Caco-2 (cell line): ENCODE measurements at places on chromosomes 3 and 15. TPM values are rescaled to one million over a fixed set of nuclear protein-coding genes. Genes with fewer than 3 reads are reported as not detected.
A peak's percentile ranks its signal among the peaks of the same experiment; 100 is the strongest.

DNA sequence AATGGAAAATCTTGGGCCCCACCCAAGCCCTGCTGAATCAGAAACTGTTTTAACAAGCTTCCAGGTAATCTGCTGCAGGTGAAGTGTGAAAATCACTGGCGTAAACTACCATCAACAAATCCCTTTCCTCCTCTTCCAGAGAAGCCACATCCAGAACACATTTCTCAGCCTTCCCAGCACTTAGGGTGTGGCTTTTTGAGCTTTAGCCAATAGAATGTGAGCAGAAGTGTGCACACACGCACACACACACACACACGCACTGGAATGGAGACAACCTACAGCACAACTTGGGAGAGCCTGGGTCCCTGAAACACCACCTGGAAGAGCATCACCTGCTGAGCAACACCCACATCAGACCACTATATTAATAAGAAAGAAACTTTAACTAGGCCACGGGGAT lies 98.6 kb downstream of the OSBPL10 start:
- peak; percentile 9 for DNase-seq

DNA sequence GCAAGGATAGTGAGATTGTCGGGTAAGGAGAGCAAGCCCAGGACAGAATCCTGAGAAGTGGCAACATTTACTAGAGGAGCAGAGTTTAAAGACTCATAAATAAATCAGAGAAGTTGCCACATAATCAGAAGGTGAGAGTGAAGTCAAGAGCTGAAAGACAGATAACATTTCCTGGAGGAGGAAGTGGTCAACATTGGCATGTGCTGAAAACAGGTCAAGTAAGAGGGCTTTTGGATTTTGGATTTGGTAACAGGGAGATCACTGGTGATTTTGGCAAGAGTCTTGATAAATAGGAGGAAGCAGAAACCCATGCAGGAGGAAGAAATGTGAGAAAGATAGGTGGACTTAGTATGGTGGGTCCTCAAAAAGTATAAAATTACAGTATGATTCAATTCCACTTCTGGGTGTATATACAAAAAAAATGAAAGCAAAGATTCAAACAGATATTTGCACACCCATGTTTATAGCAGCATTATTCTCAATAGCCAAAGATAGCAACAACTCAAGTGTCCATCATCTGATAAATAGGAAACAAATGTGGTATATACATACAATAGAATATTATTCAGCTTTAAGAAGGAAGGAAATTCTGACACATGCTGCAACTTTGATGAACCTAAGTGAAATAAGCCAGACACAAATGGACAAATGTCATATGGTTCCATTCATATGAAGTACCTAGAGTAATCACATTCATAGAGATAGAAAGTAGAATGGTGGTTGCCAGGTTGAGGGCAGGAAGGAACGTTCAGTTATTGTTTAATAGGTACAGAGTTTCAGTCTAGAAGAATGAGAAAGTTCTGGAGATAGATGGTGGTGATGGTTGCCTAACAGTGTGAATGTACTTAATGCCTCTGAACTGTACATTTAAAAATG lies 27.3 kb upstream of the MBNL1 start:
- DNase-seq, result no peak

- DNase-seq, result no peak
These were observed 38.9 kb downstream of the IL17RD start for GRCh38 chr3:57126244-57126643.

DNA sequence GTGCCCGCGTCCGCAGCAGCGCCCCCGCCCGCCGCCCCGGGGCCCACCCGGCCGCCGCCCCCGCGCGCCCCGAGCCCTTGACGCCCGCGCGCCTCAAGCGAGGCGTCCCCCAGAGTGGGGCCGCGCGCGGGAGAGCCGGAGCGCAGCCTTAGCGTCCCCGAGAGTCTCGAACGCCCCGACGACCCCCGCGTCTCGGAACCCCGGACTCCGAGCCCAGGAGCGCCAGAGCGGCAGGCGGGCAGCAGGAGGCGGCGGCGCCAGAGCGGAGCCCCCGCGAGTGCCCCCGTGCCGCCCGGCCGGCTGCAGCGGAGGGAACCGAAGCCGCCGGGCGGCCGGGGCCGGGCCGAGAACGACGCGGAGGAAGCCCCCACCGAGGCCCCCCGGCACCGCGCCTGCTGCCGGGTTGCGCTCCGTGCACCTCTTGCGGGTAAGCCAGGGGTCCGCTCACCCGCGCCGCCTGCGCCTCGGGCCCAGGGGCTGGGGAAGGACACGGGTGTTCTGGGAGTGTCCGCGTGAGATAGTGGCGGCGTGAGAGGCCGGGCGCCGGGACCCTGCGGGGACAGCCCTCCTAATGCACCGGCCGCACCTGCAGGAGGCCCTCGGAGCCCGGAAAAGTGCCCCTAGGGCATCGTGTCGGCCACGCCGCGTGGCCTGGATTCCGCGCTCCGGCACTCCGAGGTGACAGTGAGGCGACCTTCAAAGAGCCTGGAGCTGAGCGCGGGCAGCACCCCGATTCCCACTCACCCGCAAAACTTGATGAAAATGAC lies 52.0 kb upstream of the ULK4 start:
- DNase-seq, result no peak

DNA sequence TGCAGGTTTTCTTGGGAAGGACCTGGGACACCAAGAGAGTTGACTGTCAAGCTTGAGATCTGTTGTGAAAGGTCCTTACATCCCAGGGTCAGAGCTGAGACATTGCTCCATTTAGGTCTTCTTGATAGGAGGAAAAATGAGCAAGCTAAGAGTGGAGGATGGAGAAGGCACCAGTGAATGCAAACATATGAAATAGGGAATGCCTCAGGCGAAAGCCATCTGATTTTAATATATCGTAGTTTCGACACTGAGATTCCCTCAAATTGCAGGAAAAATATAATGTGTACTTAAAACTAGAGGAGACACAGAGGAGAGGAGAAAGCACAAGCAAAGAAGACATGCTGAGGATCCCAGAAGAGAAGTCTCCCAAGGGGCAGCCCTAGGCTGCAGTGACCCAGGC lies 85.5 kb downstream of the TM4SF4 start:
- DNase-seq, result no peak

DNA sequence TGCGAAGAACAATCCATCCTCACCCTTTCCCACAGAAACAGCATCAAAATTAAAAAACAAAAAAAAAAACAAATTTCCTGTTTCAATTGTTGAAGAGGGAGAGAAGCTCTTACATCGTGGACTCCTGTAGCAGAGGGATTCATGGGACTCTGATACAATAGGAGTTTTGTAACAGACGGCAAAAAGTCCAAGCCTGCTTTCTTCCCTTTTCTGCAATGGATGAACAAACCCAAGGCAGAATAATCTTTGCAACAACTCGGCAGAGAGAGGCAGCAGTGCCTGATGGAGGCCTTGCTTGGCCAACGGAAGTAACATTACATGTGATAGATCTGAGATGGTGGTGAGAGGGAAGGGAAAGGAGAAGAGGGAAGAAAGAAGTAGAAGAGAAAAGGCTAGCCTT lies 26.9 kb downstream of the CCR4 start:
- no peak for DNase-seq

DNA sequence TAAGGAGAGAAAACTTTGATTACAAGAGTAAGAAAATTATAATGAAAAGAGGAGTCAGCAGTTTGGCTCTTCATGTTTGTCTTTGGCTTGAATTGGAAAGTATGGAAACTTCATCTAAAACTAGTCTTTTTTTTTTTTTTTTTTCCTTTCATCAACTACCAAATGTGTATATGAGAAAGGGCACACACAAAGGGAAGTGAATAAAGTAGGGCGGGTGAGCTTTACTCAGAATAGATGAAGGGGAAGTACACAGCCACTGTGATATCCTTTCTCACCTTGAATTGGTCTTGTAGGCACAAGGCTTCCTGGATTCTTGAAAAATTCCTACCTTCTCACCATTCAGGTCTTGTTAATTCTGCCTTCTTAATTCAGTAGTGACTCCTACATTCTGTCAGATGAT lies 652.3 kb upstream of the KCNMB2 start:
- DNase-seq, result no peak

GRCh38 chr3:152258448-152259393 lies 10.0 kb upstream of the MBNL1 start:
- DNase-seq, result peak; percentile 46

DNA sequence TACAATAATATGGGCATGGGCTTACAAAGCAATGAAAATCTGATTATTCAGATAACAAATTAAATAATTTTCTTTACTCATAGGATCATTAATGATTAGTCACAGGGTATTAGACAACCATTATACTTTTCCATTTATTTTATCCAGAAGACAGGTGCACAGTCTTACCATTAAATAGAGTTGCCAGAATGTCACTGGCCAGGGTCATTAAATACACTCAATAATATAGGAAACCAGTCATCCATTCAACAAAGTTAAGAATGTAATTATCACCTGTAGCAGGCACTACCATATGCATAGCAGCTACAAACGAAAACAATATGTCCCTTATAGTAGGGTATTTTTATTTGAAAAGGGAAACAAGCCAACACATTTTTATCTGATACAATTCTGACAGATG lies 16.1 kb downstream of the ROBO1 start:
- DNase-seq, result no peak

- no peak for DNase-seq
These were observed 308.5 kb upstream of the ROPN1 start for GRCh38 chr3:124300416-124300815.

DNA sequence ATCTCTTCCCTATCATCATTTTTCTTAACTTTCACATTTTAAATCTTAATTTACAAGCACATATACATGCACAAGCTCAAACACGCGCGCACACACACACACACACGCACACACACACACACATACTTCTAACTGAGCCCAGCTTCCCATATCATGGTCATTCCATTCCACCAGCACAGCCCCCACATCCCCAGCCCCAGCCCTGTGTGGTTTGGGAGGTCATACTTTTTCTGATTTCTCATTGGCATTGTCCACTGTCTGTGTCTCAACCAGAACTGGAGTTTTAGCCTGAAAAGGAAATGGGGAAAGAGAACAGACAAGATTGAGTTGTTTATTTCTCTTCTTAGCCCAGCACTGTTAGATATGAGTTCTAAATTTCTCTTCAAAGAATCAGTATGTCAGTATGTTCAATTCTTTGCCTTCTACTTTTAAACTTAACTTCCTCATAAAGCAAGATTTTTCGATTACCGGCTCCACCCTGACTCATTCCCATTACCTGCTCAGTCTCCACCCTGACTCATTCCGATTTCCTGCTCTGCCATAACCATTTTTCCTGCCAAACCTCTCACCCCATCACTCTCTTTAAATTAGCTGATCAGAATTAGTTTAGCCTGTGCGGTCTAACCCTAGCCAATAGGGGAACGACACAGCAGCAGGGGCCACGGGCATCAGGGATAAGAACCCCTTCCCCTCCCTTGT lies 6.4 kb downstream of the IQCF1 start:
- DNase-seq, result no peak

DNA sequence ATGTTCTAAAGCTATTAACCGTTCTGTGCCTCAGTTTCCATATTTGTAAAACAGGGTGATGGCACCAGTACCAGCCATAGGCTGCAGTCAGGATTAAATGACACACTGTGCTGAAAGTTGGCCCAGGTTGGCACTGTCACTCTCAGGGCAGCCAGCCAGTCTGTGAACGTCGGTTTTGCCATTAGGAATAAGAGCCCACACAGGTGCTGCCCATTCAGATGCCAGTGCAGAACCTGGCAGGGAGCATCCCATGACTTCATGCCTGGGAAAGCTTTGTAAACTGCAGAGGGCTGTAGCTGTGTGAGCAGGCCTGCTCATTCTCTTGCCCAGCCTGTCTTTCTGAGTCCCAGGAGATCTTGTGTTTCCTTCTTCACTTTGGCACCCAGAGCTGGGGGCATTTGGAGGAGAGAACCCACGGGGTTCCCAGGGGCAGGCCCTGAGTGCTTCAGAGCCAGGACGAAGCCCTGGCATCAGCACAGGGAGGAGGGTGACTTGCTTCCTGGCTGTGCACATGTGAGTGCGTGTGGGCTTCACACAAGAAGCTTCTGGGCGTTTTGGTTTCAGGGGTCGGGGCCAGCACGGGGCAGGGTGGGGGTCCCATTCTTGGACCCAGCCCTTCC lies 46.9 kb downstream of the ZNF710 start:
- no peak for DNase-seq

DNA sequence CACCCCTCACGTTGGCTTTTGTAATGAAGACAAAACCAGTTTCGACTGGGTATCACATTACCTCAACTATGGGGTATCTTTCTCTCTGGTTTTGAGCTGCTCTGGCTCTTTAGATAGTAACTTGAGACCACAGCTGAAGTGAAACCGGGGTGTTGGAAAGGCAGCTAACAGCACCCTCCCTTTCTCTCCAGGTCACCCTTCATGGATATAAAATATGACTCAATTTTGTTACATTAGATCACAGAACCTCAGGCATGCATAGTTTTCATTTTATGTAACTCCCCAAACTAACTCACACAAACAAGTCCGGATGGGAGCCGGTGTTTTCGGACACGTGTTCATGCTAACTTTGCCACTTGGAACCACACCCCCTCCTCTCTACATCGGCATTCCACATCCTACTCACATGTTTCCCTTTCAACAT lies 90.7 kb downstream of the NR2F2 start:
- DNase-seq, result no peak

GRCh38 chr3:188067932-188068331 lies 86.0 kb upstream of the LPP start:
- no peak for DNase-seq

DNA sequence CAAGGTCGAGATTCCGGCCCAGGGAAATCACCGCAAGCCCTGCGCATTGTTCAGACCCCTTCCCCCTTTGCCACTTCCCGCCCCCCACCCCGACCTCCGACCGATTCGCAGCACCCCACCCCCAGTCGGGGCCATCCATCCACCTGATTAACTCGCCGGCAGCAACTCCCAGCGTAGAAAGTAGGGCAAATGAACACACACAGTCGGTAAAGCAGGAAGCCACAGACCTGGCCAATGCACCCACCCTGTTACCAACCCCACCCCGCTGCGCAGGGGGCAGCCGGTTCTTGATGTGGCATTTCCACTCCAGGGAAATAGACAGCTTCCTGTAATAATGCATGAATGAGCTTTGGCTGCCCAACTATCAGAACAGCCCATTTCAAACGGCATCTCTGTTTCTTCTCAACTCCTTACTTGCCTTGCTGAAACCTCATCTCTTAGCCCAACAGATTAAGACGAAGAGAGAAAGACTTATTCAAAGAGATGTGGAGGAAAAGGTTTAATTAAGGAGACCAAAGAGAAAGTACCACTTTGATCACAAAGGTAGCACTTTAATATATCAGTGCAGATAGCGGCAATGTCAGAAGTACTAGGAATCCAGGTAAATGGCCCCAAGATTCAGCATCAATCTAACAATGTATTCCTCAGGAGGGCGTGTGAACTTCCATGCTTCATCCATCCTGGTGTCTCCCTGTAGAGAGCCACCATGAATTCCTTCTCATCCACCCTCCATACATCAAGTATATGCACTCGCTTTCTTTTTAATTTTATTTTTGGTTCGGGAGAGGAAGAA lies 1.9 kb downstream of the TNIK start:
- no peak for DNase-seq

CCR8 gene
- total RNA-seq, result not detected in 2 replicates

EPHB1 gene
- 2.3 and 4.6 TPM in 2 replicates for total RNA-seq

BSN gene
- 0.77 and 0.93 TPM in 2 replicates for total RNA-seq

MOBP gene
- 0.27 and 0.60 TPM in 2 replicates for total RNA-seq

EFCAB12 gene
- total RNA-seq, result 0.14 and 0.49 TPM in 2 replicates

ACTRT3 gene
- not detected in 2 replicates for total RNA-seq

CD200 gene
- 0.45 and 0.51 TPM in 2 replicates for total RNA-seq

MCCC1 gene
- 26.2 and 42.8 TPM in 2 replicates for total RNA-seq
